ENCODE measurements at places on chromosomes 2 and 18.

- DNase-seq, result no peak
Measured at GRCh38 chr2:241083091-241083415, 19.0 kb downstream of the MTERF4 start.

GRCh38 chr2:233235977-233236376 lies 15.5 kb upstream of the ATG16L1 start:
- DNase-seq, result no peak

DNA sequence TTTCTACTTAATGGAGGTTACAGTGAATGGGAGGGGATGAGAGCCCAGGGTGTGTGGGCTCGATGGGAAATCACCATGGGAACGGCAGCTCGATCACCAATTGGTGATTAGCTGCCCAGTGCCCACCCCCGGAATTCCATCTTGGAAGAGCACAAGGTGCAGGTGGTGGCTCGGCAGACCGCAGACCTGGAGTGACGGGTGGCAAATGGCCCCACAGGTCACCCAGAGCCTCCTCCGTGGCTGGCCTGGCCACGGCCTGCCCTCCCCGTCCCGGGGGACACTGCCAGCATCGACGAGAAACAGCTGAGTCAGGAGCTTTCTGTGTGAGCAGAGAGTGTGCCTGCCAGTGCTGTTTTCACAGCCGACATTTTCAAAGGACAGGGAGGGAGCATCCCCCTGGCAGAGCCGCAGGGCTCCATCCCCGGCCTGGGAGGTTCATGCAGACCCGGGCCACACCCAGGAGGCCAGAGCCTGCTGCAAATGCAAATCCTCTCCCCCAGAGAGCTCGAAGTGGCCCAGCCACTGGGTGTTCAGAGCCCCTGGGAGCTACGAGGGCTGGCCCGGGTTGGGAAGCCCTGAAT lies 176.4 kb upstream of the MYT1L start:
- no peak for DNase-seq

DNA sequence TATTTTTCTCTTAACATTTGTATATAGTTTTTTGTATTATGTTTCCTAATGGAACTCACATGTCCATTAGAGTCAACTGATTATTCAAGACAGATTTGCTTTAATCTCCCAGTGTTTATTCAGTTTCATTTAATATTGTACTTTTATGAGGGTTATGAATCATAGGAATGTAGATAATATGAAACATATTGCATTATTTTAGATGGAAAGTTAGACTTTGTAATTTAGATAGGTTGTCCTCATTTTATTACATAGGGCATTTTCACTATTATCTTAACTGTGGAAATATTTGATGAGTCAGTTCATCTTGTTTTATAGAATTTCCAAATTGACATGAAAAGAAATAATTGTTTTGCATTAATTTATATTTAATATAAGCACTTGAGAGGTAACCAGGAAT lies 240.8 kb downstream of the PLCL1 start:
- no peak for DNase-seq

GRCh38 chr18:50475538-50476193 lies 84.2 kb upstream of the MAPK4 start:
- DNase-seq, result no peak

DNA sequence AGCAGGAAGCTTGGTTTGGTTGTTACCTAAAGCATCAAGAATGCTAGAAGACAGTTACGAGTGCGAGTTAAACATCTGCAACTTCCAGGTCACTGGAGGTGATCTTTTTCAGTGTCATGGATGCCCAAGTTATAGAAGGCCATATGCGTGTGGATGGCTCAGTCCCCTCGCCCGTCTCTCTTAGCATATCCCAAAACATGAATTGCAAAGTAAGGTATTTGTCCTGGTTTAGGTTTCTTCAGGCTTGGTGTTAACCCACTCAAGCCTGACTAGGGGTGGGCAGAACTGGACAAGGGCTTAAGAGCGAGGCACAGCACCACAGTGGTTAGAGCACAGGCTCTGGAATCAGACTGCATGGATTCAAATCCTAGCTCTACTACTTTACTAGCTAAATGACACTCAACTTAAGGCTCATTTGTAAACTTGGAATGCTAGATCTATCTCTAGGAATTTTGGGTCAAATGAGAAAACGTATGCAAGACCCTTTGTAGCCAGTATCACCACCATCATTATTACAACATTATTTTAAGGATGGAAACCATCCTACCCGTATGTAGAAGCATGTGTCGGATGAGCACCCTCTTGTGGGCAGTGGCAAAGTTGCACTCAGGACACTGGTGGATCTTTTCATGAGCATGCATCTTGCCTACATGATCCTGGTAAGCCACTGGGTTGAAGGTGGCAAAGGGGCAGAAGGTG lies 11.2 kb downstream of the ZNF142 start:
- peak; percentile 75 for DNase-seq

- DNase-seq, result no peak
Measured at GRCh38 chr2:133972786-133973185, 281.1 kb upstream of the MGAT5 start.

GRCh38 chr2:88131201-88131998 lies 3.5 kb upstream of the FABP1 start:
- no peak for DNase-seq

All from ELR (cell line).